Activated CD8-positive, alpha-beta T cell treated with anti-CD3 and anti-CD28 coated beads for 36 hours (primary cell): ENCODE measurements at places on chromosomes 16 and 17. TPM values are rescaled to one million over a fixed set of nuclear protein-coding genes. Genes with fewer than 3 reads are reported as not detected.

Gene ATP2C2
- total RNA-seq, result not detected

Gene IL17C
- not detected for total RNA-seq

Gene NSRP1
- total RNA-seq, result 24.3 TPM

Gene TMEM238L
- total RNA-seq, result not detected

Gene PRDM7
- not detected for total RNA-seq

Gene NEUROD2
- total RNA-seq, result not detected

Gene MBTPS1
- total RNA-seq, result 31.7 TPM

Gene SCGB1C2
- not detected for total RNA-seq

Gene NPB
- 0.18 TPM for total RNA-seq

Gene GFAP
- total RNA-seq, result not detected

Gene C16orf95
- total RNA-seq, result 11.5 TPM

Gene ADCY9
- 4.1 TPM for total RNA-seq

Gene DNAH17
- 0.45 TPM for total RNA-seq

Gene SDK2
- 3.2 TPM for total RNA-seq

Gene RPL26
- total RNA-seq, result 3,176 TPM

Gene TBC1D3
- total RNA-seq, result not detected

Gene XYLT1
- total RNA-seq, result 8.9 TPM

Gene PLCG2
- total RNA-seq, result 12.7 TPM

Gene ARSG
- 8.4 TPM for total RNA-seq

Gene ZP2
- not detected for total RNA-seq

Gene TBX6
- 2.5 TPM for total RNA-seq

Gene SRL
- not detected for total RNA-seq

Gene CAVIN1
- 2.0 TPM for total RNA-seq

Gene ATP6V0D1
- total RNA-seq, result 18.2 TPM

Gene DLX4
- total RNA-seq, result 0.81 TPM

Gene CSH2
- total RNA-seq, result not detected

Gene SERPINF2
- 0.11 TPM for total RNA-seq
